ENCODE measurements at places on chromosomes 5 and 9. TPM values are rescaled to one million over a fixed set of nuclear protein-coding genes. Genes with fewer than 3 reads are reported as not detected.

DNA sequence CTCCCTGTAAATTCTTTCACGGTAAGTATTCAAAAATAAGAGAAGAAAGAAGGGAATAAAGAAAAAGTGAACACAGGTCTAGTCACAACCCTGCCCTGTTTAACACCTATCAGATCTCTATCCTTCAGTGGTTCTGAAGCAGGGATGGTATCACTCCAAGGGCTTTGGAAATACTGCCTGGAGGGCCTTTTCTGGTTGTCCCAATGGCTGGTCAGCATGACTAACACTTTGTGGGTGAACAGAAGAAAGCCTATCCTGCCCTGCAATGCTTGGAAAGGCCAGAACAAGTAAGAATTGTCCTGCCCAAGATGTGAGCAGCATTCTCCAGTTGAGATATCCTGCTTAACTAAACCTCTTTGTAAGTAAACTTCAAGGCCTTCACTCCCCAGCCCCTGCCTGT, 124.9 kb downstream of the TMEM167A start:
- H3K36me3 ChIP-seq = no peaks in the 10 kb centered on the region
- no peak for DNase-seq
- H3K4me3 ChIP-seq = no peak overlapping the region
- H3K27ac ChIP-seq = no peak overlapping the region
- H3K27me3 ChIP-seq = no peaks in the 10 kb centered on the region

GRCh38 chr5:158611581-158611980, 488.1 kb downstream of the EBF1 start:
- no peak for DNase-seq
- no peaks in the 10 kb centered on the region for H3K4me1 ChIP-seq
- no peaks in the 10 kb centered on the region for H3K36me3 ChIP-seq
- no peak overlapping the region for H3K4me3 ChIP-seq
- no peaks in the 10 kb centered on the region for H3K27me3 ChIP-seq

DNA sequence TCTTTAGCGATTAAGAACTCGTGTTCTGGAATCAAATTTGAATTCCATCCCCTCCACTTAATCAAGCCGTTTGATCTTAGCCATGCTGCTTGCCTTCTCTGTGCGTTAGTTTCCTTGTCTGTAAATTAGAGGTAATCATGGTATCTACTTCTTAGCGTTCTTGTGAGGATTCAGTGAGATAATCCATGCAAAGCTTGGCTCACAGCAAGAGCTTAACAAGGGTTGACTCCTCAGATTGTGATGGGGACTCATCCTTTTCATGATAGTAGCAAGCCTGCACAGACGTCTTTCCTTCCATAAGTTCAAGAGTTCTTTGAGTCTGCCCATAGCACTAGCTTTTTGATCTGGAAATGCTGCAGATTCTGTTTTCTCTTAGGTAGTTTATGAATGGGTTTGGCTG, 72.8 kb downstream of the TRIO start:
- no peak for DNase-seq
- H3K27me3 ChIP-seq = no peaks in the 10 kb centered on the region
- H3K27ac ChIP-seq = peak overlapping the region; percentile 80
- no peak overlapping the region for H3K4me3 ChIP-seq

- no peaks in the 10 kb centered on the region for H3K36me3 ChIP-seq
- H3K4me1 ChIP-seq = no peaks in the 10 kb centered on the region
- H3K27me3 ChIP-seq = no peaks in the 10 kb centered on the region
- H3K27ac ChIP-seq = no peak overlapping the region
- H3K4me3 ChIP-seq = no peak overlapping the region
Observed at GRCh38 chr5:26791433-26791832, 247.0 kb downstream of the CDH9 start.

GRCh38 chr5:142659405-142659804, 26.5 kb downstream of the FGF1 start:
- DNase-seq = no peak
- H3K27me3 ChIP-seq = no peaks in the 10 kb centered on the region
- H3K4me3 ChIP-seq = no peak overlapping the region
- no peak overlapping the region for H3K27ac ChIP-seq
- H3K36me3 ChIP-seq = no peaks in the 10 kb centered on the region

Gene PCDHGB6
- 7.7 TPM for total RNA-seq

Gene KCNT1
- total RNA-seq = 0.35 TPM

- no peaks in the 10 kb centered on the region for H3K27me3 ChIP-seq
- peaks cover 12% of the 10 kb centered on the region for H3K4me1 ChIP-seq
- H3K36me3 ChIP-seq = peaks cover 27% of the 10 kb centered on the region
- no peak for DNase-seq
Observed at GRCh38 chr5:150058480-150059126, 27.8 kb downstream of the CSF1R start.

- DNase-seq = peak; percentile 51
- no peaks in the 10 kb centered on the region for H3K36me3 ChIP-seq
- no peaks in the 10 kb centered on the region for H3K4me1 ChIP-seq
Observed at GRCh38 chr9:41229408-41230401, 40.6 kb upstream of the ZNG1F start.

Gene SLC34A1
- not detected for total RNA-seq

Gene CNTNAP3B
- total RNA-seq = 11.1 TPM

Gene SLCO4C1
- total RNA-seq = 29.5 TPM

Gene SKIC3
- total RNA-seq = 68.7 TPM

Gene FOXD4
- total RNA-seq = 0.32 TPM

DNA sequence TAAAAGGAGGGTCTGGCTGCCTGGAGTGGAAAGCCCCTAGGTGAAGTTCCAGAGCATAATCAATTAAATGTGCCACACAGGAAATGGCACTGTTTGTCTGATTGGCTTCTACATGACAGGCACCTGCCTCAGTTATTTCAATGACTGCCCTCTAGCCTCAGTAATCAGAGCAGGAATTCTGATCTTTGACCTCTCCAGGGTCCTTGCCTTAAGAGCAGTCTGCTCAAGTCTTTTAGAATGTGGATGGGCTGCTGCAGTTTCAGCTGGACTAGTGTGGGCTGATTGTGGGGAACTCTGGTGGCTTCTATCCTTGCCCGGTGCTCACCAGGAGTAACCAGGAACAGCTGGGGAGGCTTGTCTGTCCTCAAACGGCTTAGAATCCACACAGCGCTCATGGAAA, 98.9 kb downstream of the LIX1 start:
- no peak for DNase-seq
- H3K4me3 ChIP-seq = no peak overlapping the region
- no peaks in the 10 kb centered on the region for H3K27me3 ChIP-seq
- H3K27ac ChIP-seq = peak overlapping the region; percentile 38
- no peaks in the 10 kb centered on the region for H3K36me3 ChIP-seq

DNA sequence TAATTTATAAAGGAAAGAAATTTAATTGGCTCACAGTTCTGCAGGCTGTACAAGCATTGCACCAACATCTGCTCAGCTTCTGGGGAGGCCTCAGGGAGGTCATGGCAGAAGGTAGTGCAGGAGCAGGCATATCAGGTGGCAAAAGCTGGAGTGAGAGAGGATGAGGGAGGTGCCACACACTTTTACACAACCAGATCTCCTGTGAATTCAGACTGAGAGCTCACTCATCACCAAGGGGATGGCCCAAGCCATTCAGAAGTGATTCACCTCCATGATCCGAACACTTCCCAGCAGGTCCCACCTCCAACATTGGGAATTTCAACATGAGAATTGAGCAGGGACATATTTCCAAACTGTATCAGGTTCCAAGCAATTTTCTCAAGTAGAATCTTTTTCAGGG, 84.7 kb upstream of the BRINP1 start:
- H3K4me1 ChIP-seq = no peaks in the 10 kb centered on the region
- no peak overlapping the region for H3K27ac ChIP-seq
- DNase-seq = no peak
- H3K36me3 ChIP-seq = no peaks in the 10 kb centered on the region
- H3K4me3 ChIP-seq = no peak overlapping the region

Gene DNAI1
- 13.5 TPM for total RNA-seq

DNA sequence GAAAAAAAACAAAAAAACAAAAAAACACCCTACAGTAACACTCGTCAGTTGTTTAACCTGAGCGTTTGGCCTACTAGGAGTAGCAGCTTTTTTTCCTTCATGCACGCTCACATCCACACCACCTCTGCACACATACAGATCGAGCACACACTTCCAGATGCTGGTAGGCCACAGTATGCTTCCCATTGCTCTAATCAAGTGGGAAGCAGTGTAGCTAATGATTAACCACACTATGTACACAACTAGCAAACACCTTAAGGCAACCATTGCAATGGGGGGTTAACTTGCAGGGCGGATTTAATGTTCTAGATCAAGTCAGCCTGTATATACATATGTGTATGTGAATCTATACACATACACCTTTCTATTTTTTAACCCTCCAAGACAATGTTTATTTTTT, 65.5 kb upstream of the GLRX start:
- H3K27ac ChIP-seq = no peak overlapping the region
- DNase-seq = no peak
- no peaks in the 10 kb centered on the region for H3K4me1 ChIP-seq
- H3K36me3 ChIP-seq = peaks cover 52% of the 10 kb centered on the region
- no peaks in the 10 kb centered on the region for H3K27me3 ChIP-seq

Gene FBP2
- total RNA-seq = not detected

DNA sequence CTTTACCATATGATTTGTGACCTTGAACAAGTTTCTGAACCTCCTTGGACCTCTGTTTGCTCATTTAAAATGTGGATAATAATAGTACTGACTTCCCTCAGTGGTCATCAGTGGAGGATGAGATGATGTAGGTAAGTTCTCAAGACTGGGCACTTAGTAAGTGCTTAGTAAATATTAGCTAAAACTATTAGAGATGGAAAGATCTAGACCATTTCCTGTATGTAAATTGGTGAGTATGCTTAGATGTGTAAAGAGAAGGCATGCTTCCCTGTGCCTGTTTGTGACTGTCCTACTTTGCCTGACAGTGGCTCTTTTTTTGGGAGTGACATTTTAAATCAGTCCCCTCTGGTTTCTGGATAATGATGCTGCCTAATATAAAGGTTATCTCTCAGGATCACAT, 288.1 kb downstream of the GABRB2 start:
- no peaks in the 10 kb centered on the region for H3K4me1 ChIP-seq
- no peaks in the 10 kb centered on the region for H3K27me3 ChIP-seq
- no peak overlapping the region for H3K4me3 ChIP-seq
- no peak for DNase-seq
- no peaks in the 10 kb centered on the region for H3K36me3 ChIP-seq

DNA sequence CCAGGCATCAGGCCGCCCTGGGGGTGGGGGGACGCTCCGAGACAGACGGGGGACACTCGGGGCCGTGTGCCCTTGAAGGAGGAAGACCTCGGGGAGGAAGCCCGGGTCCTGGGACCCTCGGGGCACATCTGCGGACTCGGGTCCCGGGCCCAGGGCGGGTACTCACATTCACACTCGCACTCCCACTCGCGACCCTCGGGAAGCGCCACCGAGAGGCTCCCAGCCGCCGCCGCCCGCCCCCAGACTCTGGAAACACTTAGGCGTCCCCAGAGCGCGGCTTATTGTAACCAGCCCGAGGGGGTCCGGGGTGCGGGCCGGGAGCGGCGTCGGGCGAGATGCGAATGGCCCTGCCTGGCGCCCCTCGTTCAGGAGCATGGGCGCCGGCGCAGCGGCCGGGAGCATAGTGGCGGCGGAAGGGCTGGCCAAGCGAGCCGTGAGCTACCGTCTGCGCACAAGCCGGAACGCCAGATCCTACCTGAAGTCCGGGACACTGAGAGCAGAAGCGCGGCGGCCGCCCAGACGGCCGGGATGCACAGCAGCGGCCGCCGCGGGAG, 559 bp downstream of the ROR2 start:
- no peaks in the 10 kb centered on the region for H3K36me3 ChIP-seq
- peak overlapping the region; percentile 49 for H3K27ac ChIP-seq
- H3K4me1 ChIP-seq = peaks cover 42% of the 10 kb centered on the region
- peak overlapping the region; percentile 59 for H3K4me3 ChIP-seq
- peaks cover 47% of the 10 kb centered on the region for H3K27me3 ChIP-seq

Gene SLC34A3
- not detected for total RNA-seq

Gene IL5
- not detected for total RNA-seq

GRCh38 chr5:73153513-73153912, 19.5 kb upstream of the TMEM174 start:
- H3K27ac ChIP-seq = no peak overlapping the region
- H3K36me3 ChIP-seq = no peaks in the 10 kb centered on the region
- peaks cover 9% of the 10 kb centered on the region for H3K27me3 ChIP-seq
- no peak for DNase-seq
- no peak overlapping the region for H3K4me3 ChIP-seq

- H3K4me1 ChIP-seq = no peaks in the 10 kb centered on the region
- no peak overlapping the region for H3K4me3 ChIP-seq
- H3K27ac ChIP-seq = no peak overlapping the region
- H3K36me3 ChIP-seq = no peaks in the 10 kb centered on the region
- no peak for DNase-seq
Observed at GRCh38 chr5:66560371-66560770, 35.8 kb upstream of the MAST4 start.

GRCh38 chr5:167790462-167791260, 500.8 kb upstream of the WWC1 start:
- no peaks in the 10 kb centered on the region for H3K36me3 ChIP-seq
- no peak overlapping the region for H3K27ac ChIP-seq
- H3K4me3 ChIP-seq = no peak overlapping the region
- DNase-seq = no peak

DNA sequence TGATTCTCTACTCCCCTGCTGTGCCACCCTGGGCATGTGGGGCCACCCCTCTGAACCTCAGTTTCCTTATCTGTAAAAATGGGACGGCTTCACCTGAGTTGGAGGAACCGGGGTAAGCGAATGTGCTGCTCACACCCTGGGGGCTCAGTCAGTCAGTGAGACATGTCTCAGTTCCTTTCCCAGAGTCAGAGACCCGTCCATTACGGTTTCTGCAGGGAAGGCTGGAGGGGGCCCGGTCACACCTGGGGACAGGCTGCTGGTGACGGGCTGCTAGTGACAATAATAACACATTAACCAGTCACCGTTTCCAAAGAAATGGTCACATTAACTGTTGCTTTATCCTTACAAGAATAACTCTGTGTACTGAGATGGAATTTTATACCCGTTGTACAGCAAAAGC, 282.4 kb downstream of the NSG2 start:
- H3K4me3 ChIP-seq = no peak overlapping the region
- no peak overlapping the region for H3K27ac ChIP-seq
- no peak for DNase-seq

DNA sequence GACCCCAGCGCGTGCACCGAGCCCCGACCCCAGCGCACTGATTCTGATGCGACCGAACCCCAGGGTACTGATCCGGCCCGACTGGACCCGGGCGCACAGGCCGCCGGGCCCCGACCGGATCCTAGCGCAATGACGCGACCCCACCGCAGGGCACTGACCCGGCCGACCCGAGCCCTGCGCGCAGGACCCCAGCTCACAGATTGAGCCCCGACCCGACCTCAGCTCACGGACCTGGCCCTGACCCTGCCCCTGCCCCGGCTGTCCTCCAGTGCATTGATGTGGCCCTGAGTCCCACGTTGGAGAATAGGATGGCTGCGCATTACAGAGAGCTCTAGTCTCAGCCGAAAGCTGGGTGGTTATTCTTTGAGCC, 438 bp downstream of the TRIP13 start:
- peaks cover 33% of the 10 kb centered on the region for H3K36me3 ChIP-seq
- H3K4me3 ChIP-seq = peak overlapping the region; percentile 85
- H3K27me3 ChIP-seq = no peaks in the 10 kb centered on the region
- no peak overlapping the region for H3K27ac ChIP-seq
- DNase-seq = no peak
- peaks cover 24% of the 10 kb centered on the region for H3K4me1 ChIP-seq

- DNase-seq = no peak
- no peaks in the 10 kb centered on the region for H3K4me1 ChIP-seq
- no peak overlapping the region for H3K4me3 ChIP-seq
- H3K36me3 ChIP-seq = peaks cover 22% of the 10 kb centered on the region
- H3K27me3 ChIP-seq = no peaks in the 10 kb centered on the region
- no peak overlapping the region for H3K27ac ChIP-seq
Observed at GRCh38 chr9:126448865-126449577, 122.4 kb downstream of the MVB12B start.
